ENCODE measurements at places on chromosomes 7 and 10.
A peak's percentile ranks its signal among the peaks of the same experiment; 100 is the strongest.

GRCh38 chr10:62512732-62513475 lies 138.7 kb downstream of the ZNF365 start:
- DNase-seq = no peak

- DNase-seq = peak; percentile 39
These were observed 233.9 kb upstream of the AOAH start for GRCh38 chr7:36958111-36958733.

DNA sequence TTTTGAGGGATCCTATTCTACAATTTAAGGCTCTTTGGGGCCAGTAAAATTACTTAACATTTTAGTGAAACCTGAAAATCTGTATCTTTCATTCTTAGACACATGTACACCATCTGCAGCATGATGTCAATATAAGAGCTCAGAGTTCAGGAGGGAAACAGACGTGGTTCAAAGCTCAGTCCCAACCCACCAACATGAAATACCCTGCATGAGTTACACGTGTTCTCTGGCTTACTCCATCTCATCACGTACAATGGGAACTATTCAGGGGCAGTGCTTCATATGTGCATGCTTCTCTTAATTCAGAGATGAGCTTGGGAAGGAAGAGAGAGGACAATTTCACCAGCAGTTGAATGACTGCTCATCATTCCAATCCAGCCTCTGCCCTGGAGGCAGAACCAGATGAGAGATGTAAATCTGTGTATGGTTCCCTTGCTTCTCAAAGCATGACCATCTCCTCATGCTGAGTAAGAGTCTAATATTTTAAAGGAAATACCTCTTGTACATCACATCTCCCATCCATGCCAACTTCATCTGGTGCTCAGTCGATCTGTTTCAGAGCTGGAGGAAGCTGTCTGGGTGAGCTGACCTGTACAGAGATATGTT lies 29.0 kb upstream of the ADAM12 start:
- DNase-seq = no peak

GRCh38 chr10:31659665-31660064 lies 269.0 kb downstream of the ARHGAP12 start:
- DNase-seq = no peak

GRCh38 chr7:141369422-141369821 lies 181.8 kb upstream of the AGK start:
- DNase-seq = peak; percentile 47

DNA sequence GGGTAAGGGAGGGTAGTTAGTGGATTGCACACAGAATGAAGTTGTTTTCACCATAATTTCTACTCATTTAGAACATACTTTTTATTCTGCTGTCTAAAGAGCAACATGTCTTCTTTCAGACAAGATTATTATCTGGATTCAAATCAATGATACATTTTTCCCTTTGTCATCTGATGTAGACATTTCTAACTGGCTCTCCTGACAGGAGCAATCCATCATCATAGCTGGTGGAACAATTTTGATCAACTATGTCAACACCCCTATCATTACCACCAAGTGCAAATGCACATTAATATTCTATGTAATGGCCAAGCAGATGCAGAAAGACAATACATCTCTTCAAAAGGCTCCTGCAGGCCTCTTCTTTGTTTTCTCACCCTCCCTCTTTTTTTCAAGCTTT lies 672.9 kb upstream of the LRRTM3 start:
- DNase-seq = no peak

- no peak for DNase-seq
These were observed 184.9 kb downstream of the EMX2 start for GRCh38 chr10:117727421-117727820.

DNA sequence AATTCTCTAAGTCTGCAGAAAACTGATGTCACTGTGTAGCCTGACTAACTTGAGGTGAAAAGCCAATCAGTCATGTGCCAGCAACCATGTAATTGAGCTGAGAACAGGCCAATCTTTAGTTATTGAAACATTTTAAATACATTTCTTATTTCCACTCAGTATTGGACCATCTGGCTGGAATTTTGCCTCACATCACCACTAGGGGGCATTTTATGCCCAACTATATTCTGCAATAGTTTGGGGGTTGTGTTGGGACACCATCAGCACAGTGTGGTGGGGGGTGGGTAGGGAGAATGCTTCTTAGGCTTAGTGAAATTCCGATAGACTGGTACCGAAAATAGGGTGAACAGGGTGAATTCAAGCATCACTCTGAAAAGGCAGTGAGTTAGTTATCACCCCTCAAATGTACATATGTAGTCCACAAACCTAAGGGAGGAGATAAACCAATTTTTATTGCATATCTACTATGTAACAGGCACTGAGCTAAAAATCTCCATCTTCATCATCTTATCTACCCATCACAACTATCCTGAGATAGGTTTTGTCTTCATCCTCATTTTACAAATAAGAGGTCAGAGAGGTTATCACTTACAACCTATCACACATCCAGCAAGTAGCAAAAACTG lies 17.8 kb downstream of the NPSR1 start:
- no peak for DNase-seq

GRCh38 chr10:70913893-70914240 lies 25.5 kb upstream of the PCBD1 start:
- DNase-seq = no peak

- no peak for DNase-seq
These were observed 1.8 kb upstream of the FGF8 start for GRCh38 chr10:101777619-101778145.

- no peak for DNase-seq
These were observed 73.9 kb downstream of the KAT6B start for GRCh38 chr10:74900297-74900696.

DNA sequence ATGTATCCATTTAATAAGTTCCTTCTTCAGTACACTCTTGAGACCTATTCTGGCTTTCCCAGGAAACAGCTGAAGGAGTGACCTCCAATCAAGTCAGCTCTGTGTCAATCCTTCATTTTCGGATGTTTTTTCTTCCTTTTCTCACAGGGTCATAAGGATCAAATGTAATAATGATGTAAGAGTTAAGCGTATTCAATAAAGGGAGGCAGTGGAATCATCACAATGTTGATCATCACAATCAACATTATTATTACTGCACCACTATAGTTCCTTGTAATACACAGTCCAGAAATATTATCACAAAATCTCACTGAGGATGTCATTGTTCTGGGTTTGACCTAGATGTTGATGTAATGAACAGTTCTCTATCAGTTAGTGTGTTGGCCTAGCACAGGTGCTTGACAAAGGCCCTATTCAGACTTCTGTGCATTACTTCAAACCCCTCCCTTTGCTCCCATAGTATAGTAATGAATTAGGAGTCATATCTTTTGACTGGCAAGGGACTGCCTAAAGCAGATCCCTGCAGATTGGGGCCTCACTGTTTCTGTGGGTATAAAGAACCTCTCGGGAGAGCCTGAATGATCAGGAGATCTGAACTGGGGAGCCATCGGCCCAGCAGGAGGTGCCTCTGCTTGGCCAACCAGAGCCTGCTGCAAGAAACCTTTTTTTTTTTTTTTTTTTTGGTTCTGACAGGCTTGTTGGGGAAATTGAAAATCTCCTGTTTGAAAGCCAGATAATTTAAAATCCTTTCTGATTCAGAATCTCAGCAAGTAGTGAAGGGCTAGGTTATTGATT lies 100.6 kb downstream of the KAT6B start:
- DNase-seq = no peak

DNA sequence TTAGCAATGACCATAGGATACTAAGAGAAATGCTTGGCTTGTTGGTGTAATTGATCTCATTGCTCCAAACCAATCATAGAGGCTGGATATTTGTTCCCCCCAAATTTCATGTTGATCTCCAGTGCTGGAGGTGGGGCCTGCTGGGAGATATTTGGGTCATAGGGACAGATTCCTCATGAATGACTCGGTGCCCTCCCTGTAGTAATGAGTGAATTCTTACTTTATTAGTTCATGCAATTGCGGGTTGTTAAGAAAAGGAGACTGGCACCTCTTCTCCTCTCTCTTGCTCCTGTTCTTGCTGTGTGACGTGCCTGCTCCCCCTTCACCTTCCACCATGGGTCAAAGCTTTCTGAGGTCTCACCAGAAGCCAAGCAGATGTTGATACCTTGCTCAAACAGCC lies 630.1 kb downstream of the CALN1 start:
- DNase-seq = no peak

- peak; percentile 63 for DNase-seq
These were observed 273.3 kb upstream of the LRGUK start for GRCh38 chr7:133853706-133854276.

- DNase-seq = no peak
These were observed 421.3 kb downstream of the EXOC4 start for GRCh38 chr7:133674079-133674763.

GRCh38 chr10:17412323-17412722 lies 42.1 kb downstream of the ST8SIA6 start:
- no peak for DNase-seq

DNA sequence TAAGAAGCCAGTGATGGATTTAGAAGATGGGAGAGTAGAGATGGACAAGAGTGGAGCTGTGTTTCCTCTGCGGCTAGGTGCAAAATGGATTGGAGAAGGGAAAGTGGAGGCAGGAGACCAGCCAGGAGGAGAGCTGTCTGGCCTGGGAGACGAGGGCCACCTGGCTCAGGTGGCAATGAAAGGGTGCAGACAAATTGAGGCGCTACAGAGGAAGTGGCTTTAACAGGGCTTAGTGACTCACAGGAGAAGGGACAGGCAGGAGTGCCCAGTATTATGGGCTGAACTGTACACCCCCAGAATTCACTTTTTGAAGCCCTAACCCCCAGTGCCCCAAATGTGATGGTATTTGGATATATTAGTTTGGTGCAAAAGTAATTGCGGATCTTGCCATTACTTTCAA lies 65.6 kb upstream of the DUSP5 start:
- no peak for DNase-seq

DNA sequence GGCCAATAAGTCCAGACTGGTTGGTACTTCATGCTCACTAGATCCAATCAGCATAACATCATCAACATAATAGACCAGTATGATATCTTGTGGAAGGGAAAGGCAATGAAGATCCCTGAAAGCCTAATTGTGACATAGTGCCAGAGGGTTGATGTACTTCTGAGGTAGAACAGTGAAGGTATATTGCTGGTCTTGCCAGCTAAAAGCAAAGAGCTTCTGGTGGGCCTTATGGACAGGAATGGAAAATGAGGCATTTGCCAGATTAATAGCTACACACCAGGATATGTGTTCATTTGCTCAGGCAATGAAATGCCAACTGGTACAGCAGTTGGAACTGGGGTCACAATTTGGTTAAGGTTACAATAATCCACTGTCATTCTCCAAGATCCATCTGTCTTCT lies 156.4 kb downstream of the HTR7 start:
- DNase-seq = no peak

DNA sequence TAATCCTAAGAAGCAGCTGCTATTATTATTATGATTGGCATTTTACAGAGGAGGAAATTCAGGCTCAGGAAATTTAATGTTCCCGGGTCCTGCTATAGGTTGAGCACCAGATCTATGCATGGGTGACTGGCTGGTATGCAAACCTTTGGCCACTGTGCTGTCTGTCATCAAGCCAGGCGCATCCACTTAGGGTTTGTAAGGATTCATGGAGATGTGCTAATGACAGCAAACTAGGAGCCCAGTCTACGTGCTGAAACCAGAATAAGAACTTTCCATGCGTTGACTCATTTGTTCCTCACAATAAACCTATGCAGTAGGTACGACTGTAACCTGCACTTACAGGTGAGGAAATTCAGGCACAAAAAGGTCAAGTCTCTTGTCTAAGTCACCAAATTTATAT lies 64.5 kb upstream of the ZMIZ1 start:
- DNase-seq = no peak

DNA sequence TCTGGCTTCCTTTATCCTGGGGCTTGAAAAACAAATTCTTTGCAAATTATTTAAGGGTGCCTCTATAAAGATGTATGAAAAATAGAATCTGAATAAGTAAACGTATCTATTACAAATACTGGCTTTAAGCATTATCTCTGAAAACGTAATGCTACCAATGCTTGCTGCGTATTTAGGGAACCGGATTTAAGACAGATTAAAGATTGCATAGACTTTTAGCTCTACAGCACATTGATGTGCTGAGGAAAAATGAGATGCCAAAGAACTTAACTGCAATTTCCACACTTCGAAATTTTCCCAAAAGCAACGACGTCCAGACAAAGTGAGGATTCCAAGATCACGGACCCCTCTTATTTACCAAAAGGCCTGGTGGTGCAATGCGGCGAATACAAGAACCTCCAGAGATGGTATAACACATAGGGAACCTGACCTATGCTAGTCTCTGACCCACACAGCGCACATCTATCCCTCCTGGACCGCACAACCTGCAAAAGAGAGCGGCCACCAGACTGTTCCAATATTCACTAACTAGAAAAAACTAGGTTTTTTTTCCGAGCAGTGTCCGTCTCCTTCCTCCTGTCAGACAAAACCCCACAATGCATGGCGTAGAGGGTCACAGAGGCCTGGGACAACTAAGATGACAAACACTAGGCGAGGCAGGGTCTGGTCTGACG lies 34.3 kb upstream of the PHF14 start:
- DNase-seq = no peak

DNA sequence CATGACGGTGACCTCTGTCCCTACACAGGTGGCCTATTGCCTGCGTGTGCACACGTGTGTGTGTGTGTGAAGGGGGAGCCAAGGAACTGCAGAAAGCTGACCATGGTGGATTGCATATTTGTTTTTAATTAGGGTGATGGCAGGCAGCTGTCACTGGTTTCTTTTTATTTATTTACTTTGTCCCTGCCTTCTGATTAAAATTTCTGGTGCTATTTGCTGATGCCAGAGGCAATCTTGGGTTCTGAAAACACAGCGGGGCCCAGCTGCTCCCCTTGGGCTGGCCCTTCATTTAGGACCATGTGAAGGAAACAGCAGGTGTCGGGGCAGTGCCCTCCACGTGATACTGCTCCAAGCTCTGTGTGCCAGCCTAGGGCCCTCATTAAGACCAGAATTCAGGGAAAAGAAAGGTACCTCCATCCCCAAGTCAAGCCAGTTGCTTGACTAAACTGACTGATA lies 71.3 kb upstream of the PODXL start:
- no peak for DNase-seq

GRCh38 chr7:114956702-114957101 lies 34.8 kb downstream of the MDFIC start:
- DNase-seq = no peak

GRCh38 chr7:36456138-36456537 lies 66.5 kb downstream of the ANLN start:
- DNase-seq = no peak

DNA sequence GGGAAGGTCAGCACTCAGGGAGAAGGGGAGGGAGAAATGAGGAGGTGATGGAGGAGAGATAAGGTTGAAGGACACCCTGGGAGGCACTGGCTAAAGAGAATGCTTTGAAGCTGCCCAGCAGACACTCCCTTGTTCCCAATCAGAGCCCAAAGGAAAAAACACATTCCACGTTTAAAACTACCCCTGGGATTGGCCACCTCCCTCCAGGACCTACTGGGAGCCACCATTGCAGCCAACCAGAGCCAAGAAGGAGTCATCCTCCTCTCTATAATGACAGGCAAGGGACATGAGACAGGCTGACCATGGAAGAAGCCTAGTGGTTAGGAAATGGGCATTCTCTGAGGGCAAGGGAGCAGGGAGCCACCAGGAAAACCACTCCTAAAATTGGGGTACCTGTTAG lies 43.8 kb downstream of the MYO1G start:
- no peak for DNase-seq
